MM.1S (cell line): ENCODE measurements at places on chromosomes 1 and 21.

GRCh38 chr1:162564762-162565218, 3.3 kb downstream of the UAP1 start:
- no peaks in the 10 kb centered on the region for H3K27me3 ChIP-seq
- peaks cover 5% of the 10 kb centered on the region; the same call in 1 of the 2 replicates for H3K36me3 ChIP-seq
- H3K4me3 ChIP-seq = no peak overlapping the region

- no peaks in the 10 kb centered on the region for H3K4me1 ChIP-seq
- H3K27ac ChIP-seq = no peak overlapping the region
- no peak overlapping the region for H3K4me3 ChIP-seq
- no peaks in the 10 kb centered on the region for H3K27me3 ChIP-seq
These were observed 111.4 kb upstream of the CDC42BPA start for GRCh38 chr1:227429447-227430359.

DNA sequence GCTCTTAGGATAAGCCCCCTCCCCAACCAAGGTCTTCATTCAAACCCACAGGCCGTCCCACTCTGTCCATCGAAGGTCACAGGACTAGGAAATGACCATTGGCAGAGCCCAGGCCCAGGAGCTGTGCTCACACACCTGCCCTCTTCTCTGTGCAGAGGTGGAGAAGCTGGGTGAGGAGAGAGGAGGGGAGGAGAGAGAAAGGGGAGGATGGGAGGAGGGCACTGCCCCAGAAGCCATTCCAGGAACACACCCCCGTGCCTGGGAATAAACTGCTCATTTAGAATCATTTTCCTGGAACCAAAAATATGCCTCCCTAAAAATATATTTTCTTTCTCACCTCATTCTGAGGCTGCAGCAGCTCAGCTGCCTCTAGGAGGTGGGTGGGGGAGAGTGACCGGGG, 6.4 kb upstream of the SDC3 start:
- H3K27me3 ChIP-seq = peaks cover 9% of the 10 kb centered on the region; the same call in 1 of the 2 replicates
- no peak overlapping the region for H3K4me3 ChIP-seq
- no peak for DNase-seq
- H3K27ac ChIP-seq = no peak overlapping the region

GRCh38 chr1:212458817-212459216, 26.1 kb downstream of the NENF start:
- H3K4me3 ChIP-seq = no peak overlapping the region
- no peaks in the 10 kb centered on the region for H3K36me3 ChIP-seq
- no peak overlapping the region for H3K27ac ChIP-seq

GRCh38 chr1:6823793-6824192, 38.5 kb downstream of the CAMTA1 start:
- H3K36me3 ChIP-seq = no peaks in the 10 kb centered on the region
- H3K27me3 ChIP-seq = no peaks in the 10 kb centered on the region
- no peak overlapping the region for H3K4me3 ChIP-seq
- no peak overlapping the region for H3K27ac ChIP-seq
- no peak for DNase-seq

- peaks cover 11% of the 10 kb centered on the region for H3K4me1 ChIP-seq
- H3K27ac ChIP-seq = no peak overlapping the region
- no peaks in the 10 kb centered on the region for H3K36me3 ChIP-seq
- no peak for DNase-seq
- H3K4me3 ChIP-seq = no peak overlapping the region
These were observed 4.9 kb downstream of the PRKAB2 start for GRCh38 chr1:147167365-147167764.

DNA sequence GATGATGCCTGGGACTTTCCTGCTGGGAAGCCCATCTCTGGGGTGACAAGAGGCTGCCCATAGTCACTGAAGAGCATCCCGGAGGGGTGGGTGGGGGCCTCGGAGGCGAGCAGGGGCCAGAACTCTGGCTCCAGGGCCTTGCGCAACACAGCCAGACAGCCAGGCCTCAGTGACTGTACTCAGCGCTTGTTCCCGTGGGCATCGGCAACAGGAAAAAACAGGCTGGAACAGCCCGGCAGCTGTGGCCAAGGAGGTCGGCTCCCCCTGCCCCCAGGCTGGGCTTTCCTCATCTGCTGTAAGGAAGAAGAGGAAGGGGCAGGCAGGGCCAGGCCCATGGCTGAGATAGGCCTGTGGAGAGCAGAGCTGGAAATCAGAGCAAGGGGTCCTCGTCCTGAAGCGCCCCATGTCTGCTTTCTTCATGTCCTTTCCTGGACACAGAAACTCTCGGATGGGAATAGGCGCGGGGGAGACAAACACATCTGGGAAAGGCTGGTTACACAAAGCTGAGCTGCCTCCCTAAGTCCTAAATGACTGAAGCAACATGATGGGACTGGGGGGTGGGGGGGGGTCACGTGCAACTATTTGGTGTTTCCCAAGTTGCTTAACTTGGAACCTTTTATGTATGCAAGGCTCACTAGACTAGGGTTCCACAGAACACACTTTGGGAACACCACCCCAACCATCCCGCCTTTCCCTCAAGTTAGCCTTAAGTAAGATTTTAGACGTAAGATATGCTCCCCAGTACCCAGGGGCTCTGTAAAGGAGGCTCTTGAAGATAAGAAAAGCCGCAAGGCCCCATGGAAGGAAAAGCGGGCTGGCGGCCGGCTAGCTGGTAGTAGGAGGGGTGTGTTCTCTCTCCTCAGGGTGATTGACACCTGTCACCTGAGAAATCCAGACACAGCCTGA, 30.7 kb downstream of the HSPG2 start:
- H3K27me3 ChIP-seq = no peaks in the 10 kb centered on the region; the same call in 1 of the 2 replicates
- no peaks in the 10 kb centered on the region for H3K36me3 ChIP-seq
- H3K27ac ChIP-seq = no peak overlapping the region
- no peak overlapping the region for H3K4me3 ChIP-seq

DNA sequence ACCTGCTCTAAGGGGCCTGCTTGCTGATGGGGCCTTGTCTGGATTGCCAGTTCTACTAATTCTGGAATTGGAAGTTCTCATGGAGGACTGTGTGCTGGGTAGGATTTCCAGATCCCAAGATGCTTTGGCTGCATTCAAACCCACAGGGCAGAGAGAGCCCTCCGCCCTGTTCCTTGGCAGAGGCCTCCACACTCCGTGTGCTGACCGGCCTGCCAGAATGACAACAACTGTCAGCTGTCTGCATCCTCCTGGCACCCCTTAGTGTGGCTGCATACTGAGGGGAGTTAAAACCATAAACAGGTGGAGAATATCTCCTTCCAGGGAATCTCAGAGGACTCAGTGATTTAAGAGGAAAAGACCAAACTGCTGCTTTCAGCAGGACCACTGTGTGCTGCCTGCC, 60.7 kb downstream of the ADARB1 start:
- H3K27ac ChIP-seq = no peak overlapping the region
- H3K36me3 ChIP-seq = no peaks in the 10 kb centered on the region
- DNase-seq = no peak
- H3K4me1 ChIP-seq = no peaks in the 10 kb centered on the region
- peaks cover 75% of the 10 kb centered on the region for H3K27me3 ChIP-seq
- no peak overlapping the region for H3K4me3 ChIP-seq

- no peaks in the 10 kb centered on the region for H3K36me3 ChIP-seq
- no peak for DNase-seq
- H3K4me1 ChIP-seq = no peaks in the 10 kb centered on the region
- no peak overlapping the region for H3K4me3 ChIP-seq
- no peak overlapping the region for H3K27ac ChIP-seq
These were observed 32.1 kb upstream of the OPRD1 start for GRCh38 chr1:28779751-28780408.

- H3K27me3 ChIP-seq = no peaks in the 10 kb centered on the region
- no peaks in the 10 kb centered on the region for H3K36me3 ChIP-seq
- H3K27ac ChIP-seq = no peak overlapping the region
- no peaks in the 10 kb centered on the region for H3K4me1 ChIP-seq
- DNase-seq = no peak
These were observed 19.8 kb downstream of the ZBTB17 start for GRCh38 chr1:15956150-15956549.

- H3K27me3 ChIP-seq = no peaks in the 10 kb centered on the region
- no peak for DNase-seq
- H3K4me3 ChIP-seq = no peak overlapping the region
- no peaks in the 10 kb centered on the region for H3K36me3 ChIP-seq
These were observed 17.7 kb downstream of the NGF start for GRCh38 chr1:115320377-115320776.

GRCh38 chr1:233364026-233364425, 36.5 kb downstream of the MAP3K21 start:
- no peaks in the 10 kb centered on the region for H3K4me1 ChIP-seq
- no peaks in the 10 kb centered on the region for H3K27me3 ChIP-seq
- H3K36me3 ChIP-seq = no peaks in the 10 kb centered on the region
- no peak overlapping the region for H3K4me3 ChIP-seq

DNA sequence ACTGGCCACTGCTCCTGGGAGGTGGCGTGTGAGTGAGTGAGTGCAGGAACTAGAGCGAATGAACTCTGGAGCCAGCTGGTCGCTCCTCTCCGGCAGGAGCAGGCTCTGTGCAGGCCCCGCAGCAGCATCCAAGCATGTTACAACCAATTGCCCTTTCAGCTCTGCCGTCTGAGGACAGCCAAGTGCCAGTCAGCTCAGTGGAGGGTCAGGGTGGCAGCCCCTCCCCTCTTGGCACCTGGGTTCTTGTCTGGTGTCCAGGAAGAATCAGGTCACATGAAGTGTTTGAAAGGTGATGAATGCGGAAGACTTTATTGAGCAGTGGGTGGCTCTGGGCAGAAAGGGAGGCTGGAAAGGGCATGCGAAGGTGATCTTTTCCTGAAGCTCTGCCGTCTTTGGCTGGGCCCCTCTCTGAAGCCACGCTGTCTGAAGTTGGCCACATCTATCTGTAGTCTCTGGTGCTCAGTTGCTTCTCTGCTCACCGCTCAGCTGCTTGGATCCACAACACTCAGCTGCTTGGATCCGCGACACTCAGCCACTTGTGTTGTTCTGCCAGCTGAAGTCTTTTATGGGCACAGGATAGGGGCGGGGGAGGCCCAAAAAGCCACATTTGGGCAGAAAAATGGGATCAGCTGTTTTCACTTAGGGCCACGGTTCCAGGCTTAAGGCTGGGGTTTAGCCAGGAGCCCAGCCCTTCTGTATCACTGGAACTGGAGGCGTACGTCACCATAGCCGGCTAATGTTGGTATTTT, 139.8 kb downstream of the ADSS2 start:
- H3K4me3 ChIP-seq = no peak overlapping the region
- H3K27me3 ChIP-seq = no peaks in the 10 kb centered on the region
- H3K36me3 ChIP-seq = no peaks in the 10 kb centered on the region
- no peak for DNase-seq
- H3K27ac ChIP-seq = no peak overlapping the region

DNA sequence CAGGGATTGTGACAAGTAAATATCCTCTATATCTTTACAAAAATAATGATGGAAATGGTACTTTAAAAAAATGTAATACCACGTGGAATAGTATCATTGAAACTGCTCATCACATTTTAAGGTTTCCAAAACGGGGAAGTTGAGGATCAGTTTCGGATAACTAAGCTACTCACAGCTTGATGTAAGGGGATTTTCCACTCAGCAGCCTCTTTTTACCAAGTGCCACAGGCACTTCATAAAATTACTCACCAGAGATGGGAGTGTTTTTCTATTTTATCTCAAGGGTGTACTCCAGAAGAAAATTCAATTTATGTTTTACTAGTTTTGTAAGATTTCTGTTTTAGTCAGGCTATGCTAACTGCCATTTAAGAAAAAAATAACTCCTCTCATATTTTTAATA, 91.7 kb downstream of the TPR start:
- no peaks in the 10 kb centered on the region for H3K27me3 ChIP-seq
- H3K27ac ChIP-seq = no peak overlapping the region
- no peak for DNase-seq
- H3K36me3 ChIP-seq = no peaks in the 10 kb centered on the region
- no peak overlapping the region for H3K4me3 ChIP-seq

DNA sequence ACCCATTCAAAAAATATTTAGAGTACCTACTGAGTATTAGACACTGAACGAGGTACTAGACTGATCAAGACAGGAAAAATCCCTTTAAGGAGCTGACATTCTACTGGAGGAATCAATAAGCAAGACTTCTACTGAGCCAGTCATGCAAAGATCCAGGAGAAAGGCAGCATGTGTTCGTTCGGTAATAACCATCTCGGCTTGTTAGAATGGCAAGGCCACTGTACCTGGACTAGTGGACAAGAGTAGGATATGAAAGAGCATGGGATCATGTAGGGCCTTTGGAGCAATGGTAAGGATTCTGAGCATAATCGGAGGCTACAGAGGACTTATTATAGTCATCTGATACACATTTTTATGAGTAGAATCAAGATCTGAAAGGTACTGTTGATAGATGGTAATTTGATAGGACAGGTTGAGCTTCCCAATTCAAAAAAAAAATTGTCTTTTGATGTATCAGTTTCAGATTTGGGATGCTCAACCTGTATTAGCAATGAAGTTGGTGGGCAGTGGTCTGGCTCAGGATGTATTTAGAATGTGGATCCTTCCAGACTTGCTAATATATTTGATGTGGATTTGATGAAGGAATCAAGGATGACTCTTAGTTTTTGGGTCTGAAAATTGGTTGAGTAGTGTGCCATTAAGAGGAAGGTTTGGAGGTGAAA, 2.3 kb downstream of the COX20 start:
- H3K4me1 ChIP-seq = peaks cover 40% of the 10 kb centered on the region
- H3K4me3 ChIP-seq = peak overlapping the region; percentile 93
- no peak for DNase-seq
- H3K36me3 ChIP-seq = peaks cover 21% of the 10 kb centered on the region
- H3K27me3 ChIP-seq = no peaks in the 10 kb centered on the region
- H3K27ac ChIP-seq = peak overlapping the region; percentile 96; the same call in 1 of the 2 replicates

- H3K27me3 ChIP-seq = no peaks in the 10 kb centered on the region
- no peaks in the 10 kb centered on the region for H3K36me3 ChIP-seq
- H3K27ac ChIP-seq = no peak overlapping the region
These were observed 54.6 kb downstream of the SLC16A1 start for GRCh38 chr1:112901387-112901786.

DNA sequence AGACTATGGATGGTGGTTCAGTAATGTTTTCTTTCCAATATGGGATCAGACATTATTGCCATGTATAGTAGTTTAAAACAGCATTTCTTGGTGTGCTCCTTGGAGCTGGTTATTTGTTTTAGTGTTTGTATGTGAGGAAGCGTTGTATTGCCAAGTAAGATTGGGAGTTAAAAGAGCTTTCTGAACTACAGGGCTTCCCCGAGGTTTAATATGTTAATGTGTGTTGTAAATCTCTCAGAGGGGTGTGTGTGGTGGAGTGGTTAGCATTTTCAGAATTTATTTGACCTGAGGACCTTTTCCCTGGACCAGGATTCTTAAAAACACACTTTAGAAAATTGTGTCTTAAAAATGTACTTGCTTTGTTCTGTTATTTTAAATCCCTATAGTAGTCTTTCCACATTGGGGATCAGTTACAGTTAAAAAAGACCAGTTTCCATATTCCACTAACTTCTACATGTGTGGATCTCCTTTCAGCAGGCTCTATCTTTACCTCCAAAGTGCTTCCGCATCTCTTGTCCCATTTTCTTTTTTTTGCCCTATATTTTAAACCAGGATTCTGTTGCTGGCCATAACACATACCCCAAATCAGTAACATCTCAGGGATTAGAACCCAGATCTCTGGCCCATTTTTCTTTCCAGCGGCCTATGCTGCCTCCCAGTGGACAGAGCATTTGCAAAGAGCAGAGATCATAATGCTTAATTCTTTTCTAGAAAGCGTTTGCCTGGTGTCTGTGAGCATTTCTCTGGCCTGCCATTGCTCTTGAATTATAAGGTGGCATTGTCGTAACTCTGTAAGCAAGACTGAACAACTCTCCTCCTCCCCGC, 58.6 kb downstream of the PBX1 start:
- peak overlapping the region; percentile 75; the same call in 1 of the 2 replicates for H3K27ac ChIP-seq
- no peaks in the 10 kb centered on the region for H3K27me3 ChIP-seq
- H3K36me3 ChIP-seq = no peaks in the 10 kb centered on the region
- no peak overlapping the region for H3K4me3 ChIP-seq
- H3K4me1 ChIP-seq = peaks cover 60% of the 10 kb centered on the region

- peaks cover 4% of the 10 kb centered on the region; the same call in 1 of the 2 replicates for H3K4me1 ChIP-seq
- DNase-seq = no peak
- H3K36me3 ChIP-seq = no peaks in the 10 kb centered on the region
- H3K4me3 ChIP-seq = no peak overlapping the region
- H3K27me3 ChIP-seq = peaks cover 6% of the 10 kb centered on the region; the same call in 1 of the 2 replicates
These were observed 48.8 kb downstream of the EDN2 start for GRCh38 chr1:41435570-41436178.
